ENCODE measurements at places on chromosomes 11 and 22. TPM values are rescaled to one million over a fixed set of nuclear protein-coding genes. Genes with fewer than 3 reads are reported as not detected.
A peak's percentile ranks its signal among the peaks of the same experiment; 100 is the strongest.

- H3K36me3 ChIP-seq, result no peaks in the 10 kb centered on the region
- H3K27ac ChIP-seq, result no peak overlapping the region
- no peak overlapping the region for H3K4me3 ChIP-seq
- no peaks in the 10 kb centered on the region for H3K4me1 ChIP-seq
- no peaks in the 10 kb centered on the region for H3K27me3 ChIP-seq
Observed at GRCh38 chr11:6315811-6316425, 4.4 kb downstream of the CAVIN3 start.

DNA sequence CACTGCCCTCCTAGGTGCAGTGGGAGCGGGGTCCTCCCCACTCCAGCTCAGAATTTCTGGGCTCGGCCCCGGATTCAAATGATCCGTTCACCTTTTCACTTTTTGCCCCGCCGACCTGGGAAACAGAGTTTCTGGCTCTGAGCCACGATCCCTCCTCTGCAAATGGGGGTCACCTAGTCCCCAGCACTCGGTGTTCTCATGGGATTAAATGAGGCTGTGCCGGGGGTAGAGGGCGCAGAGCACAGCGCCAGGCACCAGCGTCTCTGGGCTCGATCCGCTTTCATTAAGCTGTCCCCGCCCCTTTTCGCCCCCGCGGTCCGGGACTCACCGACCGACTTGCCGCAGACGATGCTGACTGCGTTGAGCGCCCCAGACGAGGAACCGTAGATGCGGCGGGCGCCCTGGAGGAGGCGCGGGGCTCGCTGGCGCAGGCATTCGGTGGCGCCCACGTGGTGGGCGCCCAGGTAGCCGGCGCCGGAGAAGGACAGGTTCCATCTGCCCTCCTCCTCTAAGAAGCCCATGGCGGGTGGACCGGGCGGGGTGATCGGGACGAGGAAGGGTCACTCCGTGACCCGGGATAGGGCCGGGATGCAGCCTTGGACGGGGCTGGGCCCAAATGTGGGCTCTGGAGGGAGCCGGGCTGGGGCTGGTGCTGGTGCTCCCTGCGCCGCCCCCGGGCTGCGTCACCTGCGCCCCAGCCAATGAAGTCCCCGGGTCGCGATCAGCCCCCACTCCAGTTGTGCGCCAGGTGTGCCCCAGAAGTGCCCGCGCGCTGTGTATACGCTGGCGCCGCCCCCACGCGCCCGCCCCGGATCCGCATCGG, at the start of gene PNPLA5:
Gene PNPLA5 (minus strand): TSS at position 654 of the 823 bp plus-strand sequence. CDS start 133 bp downstream, at position 521.
- DNase-seq, result no peak
- no peaks in the 10 kb centered on the region for H3K36me3 ChIP-seq
- no peaks in the 10 kb centered on the region for H3K4me1 ChIP-seq
- peaks cover 37% of the 10 kb centered on the region for H3K27me3 ChIP-seq

DNA sequence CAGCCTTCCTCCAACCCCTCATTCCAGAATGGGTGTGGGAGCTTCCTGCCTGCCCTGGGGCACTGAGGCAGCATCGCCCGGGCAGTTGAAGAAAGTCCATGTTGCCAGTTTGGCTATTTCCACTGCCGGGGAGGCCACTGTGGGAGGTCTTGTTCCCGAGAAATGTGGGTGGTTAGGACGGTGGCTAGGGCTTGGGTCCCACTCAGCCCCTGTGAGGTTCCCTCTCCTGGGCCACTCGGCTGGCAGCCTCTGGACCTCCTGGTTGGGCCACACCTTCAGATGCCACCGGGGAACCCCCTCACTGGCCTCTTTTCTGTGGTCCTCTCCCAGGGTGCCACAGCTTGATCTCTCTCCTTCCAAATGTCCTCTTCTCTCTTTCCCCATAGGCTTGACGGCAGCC, 5.1 kb upstream of the PPP6R3 start:
- no peak for DNase-seq
- no peak overlapping the region for H3K4me3 ChIP-seq
- H3K27ac ChIP-seq, result no peak overlapping the region
- no peaks in the 10 kb centered on the region for H3K4me1 ChIP-seq

GRCh38 chr11:15602785-15603567, 488.3 kb downstream of the INSC start:
- no peak overlapping the region for H3K4me3 ChIP-seq
- no peaks in the 10 kb centered on the region for H3K36me3 ChIP-seq
- DNase-seq, result peak; percentile 52
- no peaks in the 10 kb centered on the region for H3K4me1 ChIP-seq
- H3K27ac ChIP-seq, result no peak overlapping the region

The VSIG10L2 gene
- 0.43 TPM for total RNA-seq

The MUC6 gene
- total RNA-seq, result not detected

Data from lung (tissue), 17 donors.